Stimulated activated CD4-positive, alpha-beta T cell treated with anti-CD3 and anti-CD28 coated beads, TNF-alpha, amount 100 ng/mL, for 48 hours (primary cell): ENCODE measurements at places on chromosomes 13 and 19.
A peak's percentile ranks its signal among the peaks of the same experiment; 100 is the strongest.

GRCh38 chr19:51570962-51571575, at the start of gene ZNF175:
TSS of gene ZNF175 (plus strand) at chr19:51571283. CDS start at chr19:51573330, 2,047 bp downstream.
- DNase-seq: peak; percentile 80

GRCh38 chr19:6092329-6093286, 17.7 kb downstream of the RFX2 start:
- no peak for DNase-seq

- no peak for DNase-seq
These were observed 110.9 kb downstream of the SACS start for GRCh38 chr13:23322353-23323336.

DNA sequence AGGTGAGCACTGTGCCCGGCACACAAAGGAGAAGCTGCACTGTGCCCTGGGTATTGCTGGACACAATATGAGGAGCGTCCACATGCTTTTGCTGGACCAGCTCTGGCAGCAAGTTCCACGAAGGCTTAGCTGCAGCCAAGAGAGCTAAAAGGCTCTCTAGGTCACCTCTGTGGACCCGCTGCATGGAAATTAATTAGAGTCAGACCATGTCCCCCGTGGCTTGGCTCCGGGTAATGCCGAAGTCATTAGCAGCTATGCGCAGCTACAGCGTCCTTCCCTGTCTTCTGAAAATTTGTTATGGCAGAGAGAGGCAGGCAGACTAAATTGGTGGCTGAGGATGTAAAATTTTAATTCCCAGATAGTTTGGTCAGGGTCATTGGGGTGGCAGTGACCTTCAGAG, 271.5 kb downstream of the SLC7A1 start:
- DNase-seq: no peak

GRCh38 chr13:26202365-26202972, 19.6 kb downstream of the RNF6 start:
- DNase-seq: no peak

DNA sequence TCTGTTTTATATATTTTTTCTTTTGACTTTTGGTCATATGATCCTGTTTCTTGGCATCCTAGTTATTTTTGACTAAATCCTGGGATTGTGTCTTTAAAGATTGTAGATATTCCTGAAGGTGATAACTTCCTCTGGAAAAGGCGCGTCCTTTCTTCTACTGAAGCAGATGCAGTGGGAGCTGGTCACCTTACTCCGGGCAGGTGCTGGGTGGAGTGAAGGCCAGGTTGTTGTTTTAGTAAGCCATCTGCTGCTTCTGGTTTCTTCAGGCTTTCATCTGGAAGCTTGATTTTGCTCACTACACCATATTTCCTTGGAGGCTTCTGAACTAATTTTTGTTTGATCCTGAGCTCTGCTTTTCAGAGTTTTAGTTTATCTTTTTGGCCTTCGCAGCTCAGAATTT, 21.5 kb downstream of the URI1 start:
- no peak for DNase-seq

GRCh38 chr13:81382246-81382645, 1041.3 kb upstream of the SPRY2 start:
- no peak for DNase-seq

DNA sequence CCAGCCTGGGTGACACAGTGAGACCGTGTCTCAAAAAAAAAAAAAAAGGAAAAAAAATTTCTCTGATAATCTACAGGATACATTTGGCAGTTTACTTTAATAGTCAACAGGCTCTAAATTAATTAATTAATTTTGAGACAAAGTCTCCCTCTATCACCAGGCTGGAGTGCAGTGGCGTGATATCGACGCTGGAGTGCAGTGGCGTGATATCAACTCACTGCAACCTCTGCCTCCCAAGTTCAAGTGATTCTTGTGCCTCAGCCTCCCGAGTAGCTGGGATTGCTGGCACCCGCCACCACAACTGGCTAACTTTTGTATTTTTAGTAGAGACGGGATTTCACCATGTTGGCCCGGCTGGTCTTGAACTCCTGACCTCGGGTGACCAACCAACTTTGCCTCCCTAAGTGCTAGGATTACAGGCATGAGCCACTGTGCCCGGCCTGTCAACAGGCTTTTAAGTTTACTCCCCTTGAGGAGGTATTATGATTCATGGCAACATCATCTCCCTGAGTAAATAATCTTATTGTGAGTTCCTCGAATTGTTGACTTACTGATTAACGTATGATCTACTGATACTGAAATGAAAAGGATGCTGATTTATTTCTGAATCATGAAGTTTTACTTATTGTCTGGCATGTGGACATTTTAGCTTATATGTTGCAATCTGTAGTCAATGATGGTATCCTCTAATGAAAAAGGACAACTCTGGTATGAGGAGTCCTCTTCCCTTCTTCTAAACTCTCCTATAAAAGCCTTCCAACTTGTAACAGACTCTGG, 21.3 kb upstream of the MTRF1 start:
- DNase-seq: no peak

DNA sequence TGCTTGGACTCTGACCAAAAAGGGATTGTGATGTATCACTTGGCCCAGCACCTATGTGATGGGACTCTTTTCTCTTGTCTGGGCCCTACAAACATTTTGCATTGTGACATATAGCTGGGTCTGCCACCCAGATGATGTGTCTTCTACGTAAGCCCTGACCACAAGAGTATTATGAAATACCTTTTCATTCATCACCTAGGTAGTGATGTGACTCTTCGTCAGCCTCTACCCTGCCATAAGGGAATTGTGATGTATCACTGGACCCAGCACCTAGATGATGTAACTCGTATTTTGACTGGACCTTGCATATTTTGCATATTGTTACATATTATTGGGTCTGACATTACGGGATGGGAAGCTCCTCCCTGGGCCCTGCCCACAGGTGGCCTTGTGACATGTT, 29.7 kb upstream of the ZNF681 start:
- no peak for DNase-seq

GRCh38 chr19:38224014-38224862, at the start of gene DPF1:
TSS of gene DPF1 (minus strand) at chr19:38224222. CDS start at chr19:38224142, 80 bp downstream.
- DNase-seq: peak; percentile 48

DNA sequence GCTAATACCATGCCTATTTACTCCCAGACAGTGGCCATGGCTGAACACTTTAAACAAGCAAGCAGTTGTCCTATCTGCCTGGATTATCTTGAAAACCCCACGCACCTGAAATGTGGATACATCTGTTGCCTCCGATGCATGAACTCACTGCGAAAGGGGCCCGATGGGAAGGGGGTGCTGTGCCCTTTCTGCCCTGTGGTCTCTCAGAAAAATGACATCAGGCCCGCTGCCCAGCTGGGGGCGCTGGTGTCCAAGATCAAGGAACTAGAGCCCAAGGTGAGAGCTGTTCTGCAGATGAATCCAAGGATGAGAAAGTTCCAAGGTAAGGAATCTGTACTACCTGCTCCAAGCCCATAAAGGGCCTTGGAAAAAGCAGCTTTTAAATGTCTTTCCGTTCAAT, 8.6 kb downstream of the RFPL4AL1 start:
- DNase-seq: no peak

- DNase-seq: no peak
These were observed 12.7 kb downstream of the FOXO1 start for GRCh38 chr13:40653527-40654318.

DNA sequence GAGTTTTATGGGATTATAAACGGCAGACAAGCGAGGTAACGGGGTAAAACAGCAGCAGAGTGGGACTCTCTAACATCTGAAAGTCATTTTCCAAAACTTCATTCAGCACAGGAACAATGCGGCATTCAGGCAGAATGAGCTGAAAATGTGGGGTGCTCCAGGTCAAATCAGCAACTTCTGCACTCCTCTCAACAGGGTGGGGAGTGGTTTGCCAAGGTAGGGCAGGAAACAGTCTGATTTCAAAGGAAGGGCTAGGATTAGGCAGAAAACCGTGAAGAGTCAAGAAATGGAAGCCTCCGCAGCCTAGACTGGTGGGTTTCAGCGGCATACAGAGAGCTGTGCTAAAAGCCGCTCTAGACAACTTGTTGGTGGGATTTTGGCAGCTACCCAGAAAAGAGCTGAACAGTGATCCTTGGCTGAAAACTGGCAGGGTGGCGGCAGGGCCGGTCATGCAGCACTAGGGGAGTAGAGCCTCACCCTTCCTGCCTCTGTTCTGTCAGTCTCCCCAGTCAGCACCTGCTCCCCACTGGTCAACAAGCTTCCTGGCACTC, 154.2 kb upstream of the KLF12 start:
- DNase-seq: no peak

- DNase-seq: no peak
These were observed 30.4 kb upstream of the GRTP1 start for GRCh38 chr13:113394339-113394640.

GRCh38 chr19:33171916-33172359, 22.2 kb upstream of the LRP3 start:
- DNase-seq: no peak

GRCh38 chr19:55867101-55867500, 30.8 kb downstream of the NLRP4 start:
- DNase-seq: no peak
